ENCODE measurements at places on chromosomes 11 and 22.
A peak's percentile ranks its signal among the peaks of the same experiment; 100 is the strongest.

DNA sequence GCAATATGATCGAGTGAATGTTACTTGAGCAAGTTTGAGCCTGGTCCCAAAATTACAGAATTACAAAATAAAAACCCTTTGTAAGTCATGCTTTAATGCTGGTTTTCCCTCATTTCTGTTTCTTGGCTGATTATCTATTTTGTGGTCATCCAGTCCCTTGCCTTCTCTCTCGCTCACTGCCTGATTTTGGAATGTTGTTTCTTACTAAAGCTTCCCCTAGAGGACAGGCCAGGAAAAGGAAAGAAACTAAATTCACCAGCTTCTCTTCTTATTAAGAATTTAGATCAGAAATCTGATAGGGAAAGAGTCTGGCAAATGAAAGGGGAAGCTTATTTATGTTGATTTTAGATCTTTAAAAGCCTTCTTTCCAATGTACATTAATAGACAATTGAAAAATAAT lies 16.6 kb upstream of the BDNF start:
- no peak for DNase-seq

DNA sequence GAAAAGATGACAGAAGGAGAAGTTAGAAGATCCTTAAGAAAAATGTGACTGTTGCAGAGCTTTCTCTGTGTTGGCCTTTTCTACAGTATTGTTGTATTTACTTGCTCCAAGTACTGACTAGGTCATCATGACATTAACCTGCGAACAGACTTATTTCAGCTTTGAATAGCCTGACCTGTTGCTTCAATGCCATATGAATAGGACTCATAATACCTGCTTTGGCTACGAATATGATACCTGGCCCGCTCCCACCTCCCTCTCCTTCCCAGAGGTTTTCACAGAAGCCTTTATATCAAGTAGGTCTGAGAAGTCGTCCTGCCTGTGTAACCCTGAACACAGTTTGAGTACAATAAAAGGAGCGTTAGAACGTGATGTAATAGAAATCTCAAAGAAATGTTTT lies 169.6 kb upstream of the PGR start:
- no peak for DNase-seq

DNA sequence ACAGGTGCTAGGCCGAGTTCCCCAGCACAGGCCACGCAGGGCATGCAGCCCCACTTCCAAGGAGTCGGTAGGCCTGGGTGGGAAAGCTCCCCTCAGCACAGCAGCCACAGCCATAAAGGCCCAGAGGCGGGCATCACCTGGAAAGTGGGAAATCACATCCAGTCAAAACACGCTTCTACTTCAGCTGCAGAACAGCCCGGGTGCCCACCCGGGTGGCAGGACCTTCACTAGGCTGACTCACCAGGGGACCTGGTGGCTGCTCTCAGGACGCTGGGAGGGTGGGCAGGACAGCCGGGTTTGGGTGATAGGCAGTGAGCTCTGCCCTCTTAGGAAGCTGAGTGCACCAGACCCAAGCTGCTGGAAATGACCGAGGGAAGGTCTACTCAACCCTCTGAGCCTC lies 7.3 kb downstream of the KIAA0930 start:
- DNase-seq: no peak

DNA sequence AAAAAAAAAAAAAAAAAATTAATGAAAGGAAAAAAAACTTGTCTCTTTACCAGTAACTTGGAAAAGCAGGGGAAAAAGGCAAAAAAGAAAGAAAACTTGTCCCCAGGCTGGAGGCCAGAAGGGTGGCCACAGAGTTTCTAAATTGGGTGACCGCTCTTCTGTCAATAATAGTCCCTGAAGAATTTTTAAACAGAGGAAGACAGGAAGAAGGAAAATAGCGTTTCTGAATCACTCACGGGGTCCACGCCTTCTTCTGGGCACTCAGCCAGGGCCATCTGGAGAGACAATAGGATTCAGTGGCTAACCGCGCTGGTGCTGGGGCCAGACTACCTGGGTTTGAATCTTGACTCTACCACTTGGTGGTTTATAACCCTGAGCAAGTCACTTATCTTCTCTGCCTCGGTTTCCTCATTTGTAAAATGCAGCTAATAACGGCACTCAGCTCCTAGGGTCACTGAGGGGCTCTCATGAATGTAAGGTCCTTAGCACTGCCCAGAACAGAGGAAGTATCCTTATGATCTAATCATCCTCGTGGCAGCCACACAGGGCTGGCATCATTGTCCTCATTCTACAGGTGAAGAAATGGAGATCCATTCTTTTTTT lies 7.0 kb downstream of the C11orf86 start:
- no peak for DNase-seq

DNA sequence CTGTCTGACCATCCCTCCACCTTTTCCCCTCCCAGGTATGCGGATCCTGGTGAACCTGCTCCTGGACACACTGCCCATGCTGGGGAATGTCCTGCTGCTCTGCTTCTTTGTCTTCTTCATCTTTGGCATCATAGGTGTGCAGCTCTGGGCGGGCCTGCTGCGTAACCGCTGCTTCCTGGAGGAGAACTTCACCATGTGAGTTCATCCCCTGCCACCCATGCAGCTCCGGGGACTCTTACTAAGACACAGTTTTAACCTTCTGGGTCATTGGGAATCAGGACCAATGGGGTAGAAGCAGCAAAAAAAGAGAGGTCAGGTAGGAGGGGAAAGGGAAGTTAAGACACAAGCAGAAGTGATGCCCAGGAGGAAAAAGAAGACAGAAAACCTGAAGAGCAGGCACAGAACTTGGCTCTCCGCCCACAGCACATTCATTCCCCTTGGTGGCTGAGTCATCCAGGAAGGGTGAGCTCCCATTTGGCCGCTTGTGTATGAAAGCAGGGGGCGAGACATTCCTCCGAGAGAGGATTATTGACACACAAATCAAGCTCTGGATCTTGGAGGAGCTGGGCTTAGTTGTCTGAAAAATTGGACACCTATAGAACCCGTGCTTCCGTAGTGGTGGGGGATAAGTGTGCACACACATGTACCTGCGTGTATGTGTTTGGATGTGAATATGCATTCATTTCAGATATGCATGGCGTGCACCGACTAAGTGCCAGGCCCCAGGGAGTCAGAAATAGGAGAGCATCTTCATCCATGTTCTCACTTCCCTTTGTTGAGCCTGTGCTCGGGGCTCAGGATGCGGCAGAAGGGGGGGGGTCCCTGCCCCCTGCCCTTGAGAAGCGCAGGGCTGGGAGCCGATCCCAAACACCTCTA lies 64.2 kb downstream of the CACNA1I start:
- DNase-seq: no peak

DNA sequence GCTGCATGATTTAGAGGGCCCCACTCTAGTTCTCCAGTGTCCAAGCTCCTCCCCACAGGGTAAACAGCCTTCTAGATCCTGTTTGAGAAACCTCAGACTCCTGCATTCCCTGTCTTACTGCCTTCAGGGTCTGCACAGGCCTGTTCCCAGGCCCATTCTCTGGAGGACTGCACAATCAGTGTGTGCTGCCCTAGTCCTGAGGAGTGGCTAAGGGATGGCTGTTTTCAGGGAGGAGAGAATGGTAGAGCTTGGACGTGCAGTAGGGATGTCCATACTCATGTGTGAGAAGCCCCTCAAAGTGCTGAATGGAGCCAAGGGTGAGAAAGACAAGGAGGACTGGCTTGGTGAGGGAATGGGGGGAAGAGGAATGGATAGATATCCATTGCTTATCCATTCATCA lies 103.8 kb upstream of the CCDC90B start:
- no peak for DNase-seq

- DNase-seq: no peak
Observed at GRCh38 chr22:50399751-50400331, 56.7 kb downstream of the PPP6R2 start.

DNA sequence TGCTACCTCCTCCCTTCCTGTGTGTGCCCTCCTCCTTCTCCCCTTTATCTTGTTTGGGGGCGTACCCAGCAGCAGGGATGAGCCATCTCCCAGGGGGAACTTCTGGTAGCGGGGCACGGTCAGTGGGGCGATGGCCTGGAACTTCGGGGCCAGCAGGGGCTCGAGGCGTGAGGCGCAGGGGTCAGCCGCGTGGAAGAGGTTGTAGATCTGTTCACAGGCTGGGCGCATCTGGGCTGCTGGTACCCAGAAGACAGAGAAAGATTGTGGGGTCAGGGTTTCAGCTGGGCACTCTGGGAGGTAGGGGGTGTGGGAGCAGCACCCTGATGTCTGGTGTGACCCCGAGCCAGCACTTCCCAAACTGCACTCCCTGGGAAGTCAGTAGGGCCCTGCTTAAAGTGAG lies 9.1 kb downstream of the PITPNM1 start:
- no peak for DNase-seq

- DNase-seq: no peak
Observed at GRCh38 chr11:130581646-130582045, 133.2 kb downstream of the ADAMTS15 start.

- no peak for DNase-seq
Observed at GRCh38 chr22:29748248-29748893, 18.4 kb downstream of the ZMAT5 start.

DNA sequence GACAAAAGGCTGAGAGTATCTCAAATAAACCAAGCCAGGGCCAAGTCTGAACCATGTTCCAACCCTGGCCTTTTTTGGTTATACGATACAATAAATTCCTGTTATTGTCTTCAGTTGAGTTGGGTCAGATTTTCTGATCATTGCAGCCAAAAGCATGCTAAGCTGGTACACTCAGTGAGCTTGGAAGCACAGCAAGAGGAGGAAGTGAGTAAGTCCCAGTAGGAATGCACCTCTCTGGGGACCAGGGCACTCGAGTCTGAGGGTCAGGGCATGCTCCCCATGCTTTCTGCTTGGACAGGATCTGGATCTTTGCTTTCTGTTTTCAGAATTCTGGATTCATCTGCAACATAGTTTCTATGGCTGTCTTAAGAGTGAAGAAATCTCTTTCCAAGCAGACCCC lies 73.1 kb downstream of the TMPRSS5 start:
- DNase-seq: no peak

GRCh38 chr11:27626269-27626937 lies 73.9 kb downstream of the BDNF start:
- DNase-seq: no peak

DNA sequence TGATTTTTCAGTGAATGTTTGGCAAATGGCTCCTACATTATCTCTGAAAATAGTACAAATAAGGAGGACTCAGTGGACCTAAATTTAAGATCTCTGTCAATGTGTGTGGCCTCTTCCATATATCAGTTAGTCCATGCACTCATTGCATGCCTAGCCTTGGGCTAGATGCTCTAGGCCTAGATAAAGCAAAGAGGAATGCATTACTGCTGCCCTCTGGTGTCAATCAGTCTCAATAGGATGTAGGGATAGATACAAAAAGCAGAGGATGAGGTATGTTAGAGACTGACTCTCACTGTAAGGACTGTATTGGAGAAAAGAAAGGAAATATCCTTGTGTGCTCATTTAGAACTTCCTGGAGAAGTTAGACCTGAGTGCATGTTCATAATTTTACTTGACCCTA lies 42.0 kb downstream of the MS4A2 start:
- no peak for DNase-seq

- no peak for DNase-seq
Observed at GRCh38 chr11:76685831-76686230, 15.3 kb upstream of the LRRC32 start.

GRCh38 chr11:114010931-114011330 lies 36.0 kb downstream of the HTR3A start:
- DNase-seq: no peak

- DNase-seq: no peak
Observed at GRCh38 chr11:57463671-57464538, 3.6 kb downstream of the RTN4RL2 start.

DNA sequence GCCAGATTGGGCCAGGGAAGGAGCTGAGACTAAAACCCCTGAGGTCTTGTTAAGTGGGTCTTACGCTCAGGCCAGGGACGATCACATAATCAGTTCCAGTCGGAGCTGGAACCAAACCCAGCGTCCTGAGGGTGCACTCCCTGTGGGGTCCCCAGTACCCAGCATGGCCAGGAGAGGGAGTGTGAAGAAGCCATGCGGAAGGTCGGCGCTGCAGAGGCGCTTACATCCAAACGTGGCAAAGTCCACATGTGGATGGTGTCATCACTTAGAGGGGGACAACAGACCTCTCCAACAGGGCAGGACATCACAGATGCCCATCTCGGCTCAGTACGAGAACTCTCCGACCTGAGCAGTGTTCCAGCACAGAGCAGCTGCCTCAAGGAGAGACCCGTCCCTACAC lies 8.3 kb downstream of the ATP5MGL start:
- no peak for DNase-seq

DNA sequence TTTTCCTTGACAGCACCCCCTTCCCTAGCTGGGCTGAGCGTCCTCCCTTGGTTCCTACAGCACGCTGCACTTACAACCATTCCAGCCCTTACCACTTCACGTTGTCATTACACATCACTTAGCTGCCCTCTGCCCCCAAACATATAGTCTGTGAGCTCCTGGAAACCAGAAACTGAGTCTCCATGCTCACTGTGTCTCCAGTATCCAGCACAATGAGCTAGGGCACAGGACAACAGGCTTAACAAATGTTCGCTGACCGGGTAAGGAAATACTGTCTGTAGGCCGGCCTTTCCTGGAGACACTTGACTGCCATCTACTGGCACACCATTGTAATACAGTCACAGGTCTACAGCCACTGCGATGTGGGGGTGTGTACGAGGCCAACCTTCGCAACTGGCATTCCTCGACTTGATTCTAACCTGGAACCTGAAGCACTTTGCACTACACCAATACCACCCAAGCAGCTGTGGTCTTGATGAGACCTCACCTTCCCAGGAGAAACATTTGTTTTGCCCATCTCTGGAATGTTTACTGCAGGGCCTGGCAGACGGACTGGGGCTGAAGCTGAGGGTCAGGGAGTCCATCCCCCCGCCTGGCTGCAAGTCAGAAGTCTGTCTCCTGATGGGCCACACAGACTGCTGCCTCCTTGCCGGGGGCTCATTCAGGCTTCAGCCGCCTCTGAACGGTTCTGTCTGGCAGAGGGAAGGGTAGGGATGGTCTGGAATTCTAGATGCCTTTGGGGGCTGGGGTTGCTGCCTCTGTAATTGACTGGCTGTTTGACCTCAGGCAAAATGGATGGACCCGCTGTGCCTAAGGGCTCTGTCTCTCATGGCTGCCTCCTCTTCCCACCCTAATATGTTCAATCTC lies 72.0 kb downstream of the SYN3 start:
- DNase-seq: peak; percentile 21

- DNase-seq: peak; percentile 20
Observed at GRCh38 chr11:69642549-69642912, 1.6 kb downstream of the CCND1 start.

DNA sequence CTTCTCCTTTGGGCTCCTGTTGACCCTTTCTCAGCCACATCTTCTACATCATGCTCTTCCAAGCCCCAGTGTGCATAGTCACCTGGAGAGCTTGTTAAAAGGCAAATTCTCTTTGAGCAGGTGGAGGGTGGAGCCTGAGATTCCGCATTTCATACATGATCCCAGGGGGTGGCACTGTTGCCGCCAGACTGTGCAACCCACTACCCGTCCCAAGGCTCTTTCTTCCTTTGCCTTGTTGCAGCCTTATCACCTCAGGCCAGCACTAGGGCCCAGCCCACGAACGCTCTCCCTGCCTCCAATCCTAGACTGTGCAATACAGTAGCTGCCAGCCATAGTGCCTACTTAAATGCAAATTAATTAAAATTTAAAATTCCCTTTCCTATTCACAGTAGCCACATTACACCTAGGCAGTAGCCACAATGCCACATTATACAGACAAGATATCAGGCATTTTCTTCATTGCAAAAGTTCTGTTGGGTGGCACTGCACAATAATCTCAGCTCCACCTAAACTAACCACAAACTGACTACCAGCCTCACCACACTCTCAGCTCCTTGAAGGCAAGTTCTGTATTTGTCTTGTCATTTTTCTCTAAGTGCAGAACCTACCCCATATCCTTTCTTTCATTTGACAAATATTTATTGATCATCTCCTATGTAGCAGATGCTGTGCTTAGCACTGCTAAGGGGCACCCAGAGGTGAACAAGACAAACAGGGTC lies 4.6 kb upstream of the KCNJ5 start:
- no peak for DNase-seq
